ENCODE measurements at places on chromosomes 6 and 20. TPM values are rescaled to one million over a fixed set of nuclear protein-coding genes. Genes with fewer than 3 reads are reported as not detected.

- DNase-seq = no peak
Observed at GRCh38 chr6:132257561-132257960, 143.7 kb downstream of the MOXD1 start.

GRCh38 chr6:117110737-117111136 lies 154.6 kb upstream of the VGLL2 start:
- DNase-seq = no peak

DNA sequence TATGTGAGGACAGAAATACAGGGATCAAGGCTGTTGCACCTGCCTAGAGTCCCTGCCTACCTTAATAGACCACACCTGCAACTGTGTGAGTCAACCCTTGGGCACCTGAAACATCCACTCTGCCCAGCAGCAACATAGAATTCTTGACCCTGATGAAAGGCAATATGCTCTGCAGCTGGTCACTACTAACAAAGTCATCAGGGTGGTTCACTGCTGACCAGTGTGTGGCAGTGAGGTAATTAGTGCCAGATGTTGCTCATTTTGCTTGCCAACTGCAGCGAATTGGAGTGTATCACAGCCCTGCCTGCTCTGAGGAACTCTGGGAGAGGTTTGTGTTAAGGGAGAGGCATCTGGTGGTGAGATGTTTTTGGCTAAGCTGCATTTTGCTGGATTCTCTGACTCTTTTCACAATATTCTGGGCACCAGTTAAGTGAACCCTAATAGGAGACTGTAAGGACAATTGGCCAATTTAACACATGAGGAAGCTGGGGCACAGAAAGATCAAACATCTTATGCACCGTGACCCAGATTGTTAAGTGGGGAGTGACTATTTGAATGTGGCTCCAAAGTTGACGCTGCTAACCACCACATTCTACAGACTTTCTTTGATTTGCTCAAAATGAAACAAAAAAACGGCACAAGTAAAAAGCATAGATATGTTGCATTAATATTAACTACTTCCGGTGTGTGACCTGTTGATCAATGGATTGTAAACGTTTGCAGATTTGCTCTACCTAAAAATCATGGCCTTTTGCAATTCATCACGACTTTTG lies 61.9 kb upstream of the OPRM1 start:
- DNase-seq = no peak

DNA sequence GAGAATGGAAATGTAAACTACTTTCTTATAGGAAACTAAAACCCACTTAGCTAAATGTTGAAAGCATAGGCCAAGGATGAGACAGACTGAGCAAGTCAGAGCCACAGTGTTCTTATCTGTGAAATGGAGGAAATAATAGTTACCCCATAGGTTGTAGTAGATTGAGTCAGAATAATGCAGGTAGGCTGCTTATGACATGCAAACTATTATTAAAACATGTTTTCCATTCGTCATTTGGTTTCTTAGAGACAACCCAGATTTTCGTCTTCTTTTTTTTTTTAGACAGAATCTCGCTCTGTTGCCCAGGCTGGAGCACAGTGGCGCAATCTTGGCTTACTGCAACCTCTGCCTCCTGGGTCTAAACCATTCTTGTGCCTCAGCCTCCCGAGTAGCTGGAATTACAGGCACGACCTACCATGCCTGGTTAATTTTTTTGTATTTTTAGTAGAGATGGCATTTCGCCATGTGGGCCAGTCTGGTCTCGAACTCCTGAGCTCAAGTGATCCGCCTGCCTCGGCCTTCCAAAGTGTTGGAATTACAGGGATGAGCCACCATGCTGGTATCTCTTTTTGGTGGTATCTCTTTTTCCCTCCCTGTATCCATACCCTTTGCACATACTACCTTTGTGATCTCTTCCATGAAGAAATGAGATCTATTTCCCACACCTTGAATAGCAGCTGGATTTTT lies 196.5 kb upstream of the ZNF217 start:
- no peak for DNase-seq

DNA sequence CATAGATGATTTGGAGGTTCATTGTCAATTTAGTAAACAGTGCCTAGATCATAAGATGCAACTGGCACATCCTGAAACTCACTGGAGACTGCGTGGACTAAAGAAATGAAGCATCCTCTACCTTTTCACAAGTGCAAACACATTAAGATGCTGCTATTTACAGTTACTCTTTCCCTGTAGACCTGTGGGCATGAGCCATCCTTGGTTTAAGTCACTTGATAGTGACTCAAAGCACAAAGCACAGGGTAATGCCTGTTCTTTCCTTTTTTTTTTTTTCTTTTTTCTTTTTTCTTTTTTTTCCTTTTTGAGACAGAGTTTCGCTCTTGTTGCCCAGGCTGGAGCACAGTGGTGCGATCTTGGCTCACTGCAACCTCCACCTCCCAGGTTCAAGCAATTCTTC lies 10.0 kb upstream of the HLA-DQA1 start:
- no peak for DNase-seq

- DNase-seq = no peak
Observed at GRCh38 chr6:44002067-44002592, 125.1 kb downstream of the MRPL14 start.

DNA sequence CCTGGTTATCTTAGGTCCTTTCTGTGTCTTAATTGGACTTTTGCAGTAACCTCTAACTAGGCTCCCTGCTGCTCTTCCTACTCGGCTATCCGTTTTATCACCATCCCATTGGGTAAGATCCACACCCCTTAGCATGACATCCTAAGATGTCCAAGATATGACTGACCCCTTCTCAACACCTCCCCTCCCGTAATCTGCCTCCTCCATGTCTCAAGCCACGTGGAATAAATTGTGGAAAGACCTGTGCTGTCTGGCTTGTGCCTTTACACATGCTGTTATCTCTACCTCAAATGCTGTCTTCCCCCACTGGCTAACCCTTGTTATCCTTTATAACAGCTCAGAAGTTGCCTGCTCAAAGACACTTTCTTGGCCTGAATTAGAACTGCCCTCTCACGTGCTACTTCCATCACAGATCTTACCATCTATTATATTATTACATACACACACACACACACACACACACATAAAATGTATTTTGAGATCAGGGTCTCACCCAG lies 26.5 kb downstream of the EIF2S2 start:
- no peak for DNase-seq

DNA sequence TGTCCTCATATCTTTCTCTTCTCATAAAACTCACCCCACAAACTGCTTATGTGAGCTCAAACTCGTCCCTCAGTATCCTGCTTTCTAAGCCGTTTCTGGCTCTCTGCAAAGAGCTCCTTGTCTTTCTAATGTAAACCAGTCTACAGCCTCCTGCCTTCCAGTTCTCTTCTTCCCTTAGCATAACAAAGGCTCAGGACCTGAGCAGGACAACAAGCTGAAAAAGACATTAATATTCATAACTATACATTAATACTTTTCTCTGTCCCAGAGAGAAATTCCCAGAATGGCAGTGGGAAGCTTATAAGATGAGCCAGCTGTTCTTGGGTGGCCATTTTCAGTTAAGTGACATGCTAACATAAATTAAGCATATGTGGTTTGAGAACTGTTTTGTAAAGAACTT lies 207.0 kb upstream of the TCF21 start:
- DNase-seq = no peak

DNA sequence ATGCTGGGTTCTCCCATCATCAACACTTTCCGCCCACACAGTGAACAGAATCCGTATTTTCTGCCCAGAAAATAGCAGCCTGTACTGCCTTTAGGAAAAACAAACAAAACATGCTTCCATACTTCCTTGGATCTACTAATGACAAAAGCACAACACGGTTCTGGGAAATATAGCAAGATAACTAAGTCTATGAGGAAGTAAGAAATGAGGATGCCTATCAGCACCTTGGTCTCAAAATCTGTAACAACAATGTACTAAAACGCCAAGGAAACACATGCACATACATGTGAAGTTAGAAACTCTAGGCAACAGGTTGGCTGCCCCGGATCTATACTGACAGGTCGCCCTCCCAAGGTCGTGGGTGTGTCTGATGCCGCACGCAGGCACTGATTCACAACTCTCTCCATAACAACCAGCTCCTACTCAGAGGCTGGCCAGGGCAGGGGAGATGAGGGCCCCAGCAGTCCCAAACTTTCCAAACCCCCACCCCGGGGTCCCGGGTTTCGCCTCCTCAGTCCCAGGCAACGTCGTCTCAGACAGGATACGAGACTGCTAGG lies 710 bp downstream of the BTBD9 start:
- peak; percentile 39 for DNase-seq

GRCh38 chr6:12661432-12662089 lies 55.0 kb upstream of the PHACTR1 start:
- no peak for DNase-seq

GRCh38 chr20:32474009-32474716 lies 111.0 kb downstream of the NOL4L start:
- DNase-seq = no peak

DNA sequence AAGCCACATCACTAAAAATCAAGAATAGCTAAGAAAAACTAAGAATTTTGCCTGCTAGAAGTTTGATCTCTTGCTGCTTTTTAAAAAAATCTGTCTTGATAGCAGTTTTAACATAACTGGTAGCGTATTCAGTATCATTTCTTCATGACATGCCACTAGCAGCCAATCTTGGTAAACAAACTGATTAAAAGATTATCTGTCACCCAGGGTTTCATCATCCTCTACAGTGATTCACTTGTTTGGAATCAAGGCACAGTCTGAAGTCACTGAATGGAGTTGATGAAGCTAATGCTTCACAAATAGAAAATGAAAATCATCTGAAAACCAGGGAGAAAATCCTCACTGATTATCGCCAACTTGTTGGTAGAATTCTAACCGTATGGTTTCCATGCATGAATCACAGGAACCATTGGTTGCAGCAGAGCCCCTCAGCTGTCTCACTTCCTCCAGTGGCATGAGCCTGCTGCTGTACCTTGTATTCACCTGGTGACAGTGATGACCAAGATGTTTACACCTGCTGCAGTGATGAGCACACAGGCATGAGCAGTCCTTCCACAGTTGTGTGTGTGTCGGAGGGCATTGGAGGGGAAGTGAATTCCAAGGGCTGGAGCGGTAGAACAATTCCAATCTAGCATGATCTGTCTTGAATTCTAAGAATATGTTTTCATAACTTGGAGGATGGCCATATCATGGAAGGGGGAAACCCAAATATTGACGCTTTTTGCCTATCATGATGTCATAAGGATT lies 275.0 kb downstream of the KHDC1L start:
- no peak for DNase-seq

- DNase-seq = no peak
Observed at GRCh38 chr6:5846335-5846734, 160.4 kb downstream of the NRN1 start.

DNA sequence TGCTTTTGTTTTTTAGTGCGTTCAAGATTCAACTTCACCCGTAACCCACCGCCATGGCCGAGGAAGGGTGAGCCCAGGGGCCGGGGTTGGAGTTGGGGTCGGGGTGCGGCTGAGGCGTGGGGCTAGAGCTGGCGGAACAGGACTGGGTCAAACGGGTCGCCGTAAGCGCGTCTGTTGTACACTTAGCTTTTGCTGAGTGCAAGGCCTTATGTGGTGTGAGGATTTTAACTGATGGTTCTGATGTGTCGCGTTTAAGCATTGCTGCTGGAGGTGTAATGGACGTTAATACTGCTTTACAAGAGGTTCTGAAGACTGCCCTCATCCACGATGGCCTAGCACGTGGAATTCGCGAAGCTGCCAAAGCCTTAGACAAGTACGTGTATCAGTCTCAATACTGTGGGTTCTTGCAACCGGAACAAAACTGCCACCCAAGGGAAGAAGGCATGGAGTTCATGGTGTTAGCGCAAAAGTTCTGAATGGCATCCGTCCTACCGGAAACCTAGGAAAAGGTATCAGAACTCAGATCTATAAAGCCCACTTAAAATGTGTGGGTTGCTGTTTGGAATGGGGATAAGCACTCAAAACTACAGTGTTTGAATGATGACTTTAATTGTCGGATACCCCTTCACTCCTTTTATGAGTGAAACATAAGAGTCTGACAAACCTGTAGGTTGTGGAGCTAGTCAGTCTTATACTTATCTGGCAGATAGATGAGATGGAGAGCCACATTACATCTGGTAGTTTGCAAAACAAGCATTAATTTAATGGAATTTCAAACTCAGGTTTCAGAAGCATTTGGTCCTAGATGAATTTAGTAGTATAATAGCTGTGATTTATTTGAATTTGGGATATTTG lies 574 bp downstream of the RPS12 start:
- no peak for DNase-seq

- no peak for DNase-seq
Observed at GRCh38 chr20:51144476-51144875, 121.6 kb upstream of the KCNG1 start.

- DNase-seq = no peak
Observed at GRCh38 chr6:79463621-79464050, 73.6 kb downstream of the LCA5 start.

DNA sequence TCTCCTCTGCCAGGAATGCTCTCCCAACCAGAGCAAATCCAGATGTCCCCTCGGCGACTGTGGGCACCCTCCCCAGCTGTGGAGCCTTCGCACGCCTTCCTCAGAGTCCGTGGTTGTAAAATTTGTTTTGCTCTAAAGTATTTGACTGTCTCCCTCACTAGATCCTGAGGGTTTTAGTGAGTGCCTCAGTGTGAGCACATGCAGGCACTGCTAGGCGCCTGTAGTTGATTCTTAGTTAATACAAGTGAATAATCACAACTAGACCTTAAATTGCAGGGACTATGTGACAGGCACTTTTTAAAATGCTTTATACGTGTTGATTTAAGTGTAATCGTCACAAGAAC lies 680 bp upstream of the MTCH1 start:
- DNase-seq = no peak

- no peak for DNase-seq
Observed at GRCh38 chr6:149109397-149110070, 208.0 kb upstream of the TAB2 start.

DNA sequence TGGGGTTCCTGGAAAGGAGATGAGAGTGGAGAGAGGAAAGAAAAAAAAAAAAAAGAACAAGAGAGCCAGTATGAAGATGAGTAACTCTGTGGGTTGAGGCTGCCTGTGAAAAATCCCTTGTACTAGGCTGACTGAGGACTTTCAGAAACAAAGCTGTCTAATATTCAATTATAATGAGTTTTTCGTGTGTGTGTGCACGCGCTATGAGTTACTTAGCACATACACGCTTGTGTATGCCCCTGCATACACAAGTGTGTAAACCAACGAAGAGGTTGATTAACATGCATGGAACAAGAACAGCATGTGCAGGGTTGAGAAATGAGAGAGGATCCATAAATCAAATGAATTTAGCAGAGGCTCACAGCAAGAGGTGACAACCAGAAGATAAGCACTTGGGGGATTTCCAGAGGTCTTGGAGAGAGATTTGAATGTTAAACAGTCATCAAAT lies 4.8 kb upstream of the RBPJL start:
- no peak for DNase-seq

The SNX3 gene
- 136 TPM for total RNA-seq

The TMEM200A gene
- total RNA-seq = 2.0 TPM

The SPATS1 gene
- not detected for total RNA-seq

The CGAS gene
- 7.4 TPM for total RNA-seq

The SRF gene
- 21.5 TPM for total RNA-seq

The STMND1 gene
- total RNA-seq = not detected

The SUN5 gene
- not detected for total RNA-seq

The SLC17A2 gene
- not detected for total RNA-seq

The ECT2L gene
- total RNA-seq = not detected

The STK4 gene
- 39.6 TPM for total RNA-seq

The SPATA25 gene
- total RNA-seq = 27.0 TPM

The RPS18 gene
- total RNA-seq = 2,708 TPM

The C6orf52 gene
- total RNA-seq = not detected

The PTCHD4 gene
- total RNA-seq = 0.72 TPM
